ENCODE measurements at places on chromosomes 6 and 20.

DNA sequence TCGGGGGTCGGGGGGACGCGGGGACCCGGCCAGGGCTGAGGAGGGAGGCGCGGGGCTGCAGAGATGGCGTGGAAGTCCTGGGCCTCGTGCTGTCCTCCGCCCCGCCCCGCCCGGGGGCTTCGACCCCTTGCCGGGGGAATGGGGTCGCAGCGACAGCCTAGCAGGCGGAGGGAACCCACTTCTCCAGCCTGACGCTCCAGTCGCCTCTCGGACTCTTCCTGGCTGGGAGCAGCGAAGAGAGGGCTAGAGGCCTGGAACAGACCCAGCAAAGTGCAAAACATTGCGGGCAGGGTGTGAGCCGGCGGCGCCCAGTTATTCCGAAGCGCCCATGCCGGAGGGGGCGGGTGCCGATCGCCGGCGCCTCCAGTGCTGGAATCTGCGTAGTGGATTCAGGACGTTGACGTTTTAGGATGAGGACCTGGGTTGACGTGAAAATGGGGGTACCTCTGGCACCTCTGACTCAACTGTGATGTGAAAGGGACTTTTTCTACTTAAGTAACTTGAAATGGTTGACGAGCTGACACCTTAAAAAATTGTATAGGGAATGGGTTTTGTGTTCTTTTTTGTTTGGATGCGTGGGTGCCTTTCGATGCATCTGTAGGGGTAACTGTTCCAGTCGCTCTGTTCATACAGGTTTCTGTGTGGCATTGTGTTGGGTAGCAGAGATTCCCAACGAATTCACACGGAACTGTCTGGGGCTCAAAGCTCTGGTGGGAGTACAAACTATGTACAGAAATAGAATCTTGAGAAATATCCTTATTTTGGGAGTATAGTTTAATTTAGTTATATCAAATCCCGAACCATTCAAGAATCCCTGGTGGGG is 1.4 kb downstream of the SLC35F1 start:
- DNase-seq: no peak

GRCh38 chr6:123967905-123968304 is 164.2 kb downstream of the NKAIN2 start:
- DNase-seq: no peak

- DNase-seq: no peak
These were observed 99.6 kb downstream of the PREX1 start for GRCh38 chr20:48728042-48728825.

GRCh38 chr6:135531954-135532490 is 34.5 kb upstream of the AHI1 start:
- no peak for DNase-seq

- no peak for DNase-seq
These were observed 87.9 kb downstream of the ARID1B start for GRCh38 chr6:156865019-156865629.

DNA sequence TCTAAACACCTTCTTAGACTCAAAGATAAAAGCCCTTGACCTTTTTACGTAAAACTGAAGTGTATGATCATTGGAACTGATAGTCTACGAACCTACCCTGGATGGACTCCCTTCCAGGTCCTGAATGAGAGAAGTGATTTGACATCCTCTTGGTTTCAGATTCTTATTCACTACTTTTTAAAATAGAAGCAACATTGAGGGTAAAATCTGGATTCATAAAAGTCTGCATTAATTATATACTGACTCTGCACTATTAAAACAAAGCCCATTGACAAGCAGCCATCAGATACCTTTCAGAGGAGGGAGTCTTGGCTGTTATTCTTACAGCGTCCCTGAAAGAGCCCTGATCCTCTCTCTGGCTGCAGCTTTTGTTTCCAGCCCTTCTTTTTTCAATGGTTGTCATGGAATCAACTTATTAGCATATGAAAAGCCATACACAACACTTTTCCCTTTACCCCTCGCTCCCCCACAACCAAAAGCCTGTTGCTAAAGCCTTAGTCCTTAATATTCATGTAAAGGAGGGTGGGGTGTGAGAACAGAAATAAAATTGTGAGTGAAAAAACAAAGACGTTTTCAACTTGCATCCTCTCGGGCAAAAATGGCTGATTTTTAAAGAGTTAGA is 270.0 kb upstream of the MARCKS start:
- DNase-seq: no peak

DNA sequence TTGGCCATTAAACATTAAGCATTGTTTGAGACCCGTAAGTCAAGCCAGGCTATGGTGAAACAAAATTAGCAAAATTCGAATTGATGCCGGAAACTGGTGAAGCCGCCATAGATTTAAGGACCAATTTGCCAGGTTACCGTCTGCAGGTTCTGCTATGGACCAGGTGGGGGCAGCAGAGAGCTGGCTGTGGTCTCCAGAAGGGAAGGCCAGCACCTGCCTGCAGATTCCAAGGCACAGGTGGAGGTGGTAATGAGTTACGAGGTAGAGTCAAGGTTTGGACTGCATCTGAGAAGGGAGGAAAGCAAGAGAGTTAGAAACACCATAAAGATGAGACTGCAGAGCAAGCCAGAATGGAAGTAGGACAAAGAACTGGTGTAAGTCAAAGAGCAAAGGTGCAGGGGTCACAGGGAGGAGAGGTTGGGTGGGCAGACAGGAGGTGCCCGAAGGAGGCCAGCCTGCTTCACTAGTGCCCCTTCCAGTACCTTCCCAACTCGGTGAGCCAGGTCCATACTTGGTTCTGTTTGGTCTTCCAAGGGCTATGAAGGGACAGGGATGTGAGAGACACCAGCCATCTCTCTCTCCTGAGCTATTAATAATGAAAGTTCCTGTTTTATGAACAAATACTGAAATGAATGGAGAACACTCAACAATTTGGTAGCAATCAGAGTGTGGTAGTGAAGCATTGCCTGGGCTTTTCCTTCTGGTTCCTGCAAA is 131.6 kb upstream of the ESR1 start:
- DNase-seq: no peak

GRCh38 chr6:35411066-35411465 is 41.1 kb upstream of the FANCE start:
- DNase-seq: no peak

Data from vagina (tissue), 2 donors.